Stimulated activated CD8-positive, alpha-beta memory T cell treated with anti-CD3 and anti-CD28 coated beads, Interleukin-15, amount 100 ng/mL, for 1 hour (primary cell): ENCODE measurements at places on chromosomes 5 and 9.

- DNase-seq, result no peak
Observed at GRCh38 chr5:35442885-35443639, 174.6 kb upstream of the SPEF2 start.

DNA sequence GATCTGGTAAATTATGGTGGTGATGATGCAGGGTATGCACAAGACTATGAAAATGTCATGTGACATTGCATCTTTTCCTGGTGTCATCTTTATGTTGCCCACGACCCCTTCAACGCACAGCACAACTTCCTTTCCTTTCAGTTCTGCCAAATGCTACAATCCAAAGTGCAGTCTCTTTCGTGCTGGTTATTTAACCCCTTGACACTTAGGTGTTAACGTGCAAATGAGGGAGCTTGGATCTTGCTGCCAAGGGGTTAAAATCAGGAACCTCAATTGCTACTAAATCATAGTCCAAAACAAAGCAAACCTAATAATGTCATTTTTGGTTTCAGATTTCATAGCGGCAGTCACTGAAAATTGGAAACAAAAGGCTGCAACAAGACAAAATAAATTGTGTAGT, 16.0 kb downstream of the CTSL start:
- DNase-seq, result no peak

GRCh38 chr9:100287186-100287585, 65.6 kb downstream of the TEX10 start:
- DNase-seq, result no peak

DNA sequence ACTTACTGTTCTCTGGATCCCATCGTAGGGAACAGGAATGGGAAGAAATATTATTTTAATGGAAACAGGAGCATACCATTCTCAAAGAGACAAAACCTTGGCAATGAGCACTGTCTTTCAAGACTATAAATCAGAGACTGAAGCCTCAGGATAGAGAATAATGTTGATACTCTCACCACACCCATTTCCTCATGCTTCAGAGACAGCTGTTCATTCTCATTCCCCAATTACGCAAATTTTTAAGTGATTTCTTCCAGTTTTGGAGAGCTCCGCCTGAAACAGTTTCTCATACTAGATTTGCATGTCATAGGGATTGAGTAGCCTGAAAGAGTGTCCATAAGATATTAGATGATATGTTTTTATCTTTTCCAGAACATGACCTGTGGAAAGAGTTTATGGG, 290.5 kb upstream of the RASA1 start:
- DNase-seq, result no peak

DNA sequence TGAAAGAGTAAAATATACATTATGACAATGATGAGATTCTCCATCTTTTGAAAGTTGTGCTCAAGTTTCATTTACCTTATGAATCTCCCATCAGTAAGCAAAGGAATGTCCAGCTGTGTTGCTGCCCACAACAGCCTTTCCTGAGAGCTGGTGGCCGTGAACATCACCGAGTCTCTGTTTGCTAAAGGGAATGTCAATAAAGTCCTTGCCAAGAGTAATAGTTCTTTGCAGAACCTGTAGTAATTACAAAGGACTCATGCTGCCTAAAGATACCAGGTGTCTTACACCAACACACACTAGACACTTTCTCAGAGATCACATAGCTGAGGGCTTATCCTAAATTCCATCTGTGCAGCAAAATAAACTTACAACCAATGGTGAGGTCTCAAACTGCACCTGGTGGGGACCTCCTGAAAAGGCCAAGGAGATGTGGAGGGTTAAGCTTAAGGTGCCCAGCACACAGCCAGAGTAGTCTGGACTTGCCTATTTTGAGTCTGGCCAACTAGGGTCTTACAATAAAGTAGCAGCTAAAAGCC, 111.1 kb upstream of the DAPK1 start:
- DNase-seq, result no peak

DNA sequence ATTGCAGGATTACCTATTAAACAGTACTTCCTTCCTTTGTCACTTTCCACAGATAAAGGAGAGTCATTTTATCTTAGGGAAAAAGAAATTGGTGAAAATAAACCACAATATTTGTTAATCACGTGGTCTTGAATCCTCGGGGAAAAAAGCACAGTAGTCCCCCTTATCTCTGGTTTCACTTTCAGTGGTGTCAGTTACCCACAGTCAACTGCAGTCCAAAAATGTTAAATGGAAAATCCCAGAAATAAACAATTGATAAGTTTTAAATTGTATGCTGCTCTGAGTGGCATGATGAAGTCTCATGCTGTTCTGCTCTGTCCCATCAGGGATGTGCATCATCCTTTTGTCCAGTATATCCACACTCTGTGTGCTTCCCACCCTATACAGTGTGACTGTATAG, 405.2 kb upstream of the MPDZ start:
- DNase-seq, result no peak

- DNase-seq, result no peak
Observed at GRCh38 chr5:91177639-91178038, 205.5 kb downstream of the ARRDC3 start.

- no peak for DNase-seq
Observed at GRCh38 chr5:76134003-76134402, 50.8 kb downstream of the SV2C start.

GRCh38 chr5:111232311-111233051, 8.3 kb downstream of the CAMK4 start:
- no peak for DNase-seq
